Mucosa of gallbladder (tissue), 1 donor: ENCODE measurements at places on chromosomes 13 and 19. TPM values are rescaled to one million over a fixed set of nuclear protein-coding genes. Genes with fewer than 3 reads are reported as not detected.

The ANGPTL8 gene
- total RNA-seq: 0.95 TPM

The SHISA2 gene
- 0.32 TPM for total RNA-seq

The TJP3 gene
- total RNA-seq: 141 TPM

The C1QTNF9 gene
- 0.14 TPM for total RNA-seq

The LRP3 gene
- total RNA-seq: 25.7 TPM

The HSPBP1 gene
- total RNA-seq: 28.8 TPM

The NKPD1 gene
- 0.52 TPM for total RNA-seq

The NXNL1 gene
- total RNA-seq: not detected

The SERPINE3 gene
- total RNA-seq: not detected

The ZNF587 gene
- total RNA-seq: 60.0 TPM

The MYO1F gene
- 47.2 TPM for total RNA-seq

The ACP7 gene
- 7.3 TPM for total RNA-seq

The PARP4 gene
- 147 TPM for total RNA-seq

The PDX1 gene
- 18.4 TPM for total RNA-seq

The FEM1A gene
- 10.0 TPM for total RNA-seq

The PSG1 gene
- total RNA-seq: not detected

The ZNF649 gene
- 13.9 TPM for total RNA-seq

The PLPP2 gene
- 224 TPM for total RNA-seq

The FPR1 gene
- total RNA-seq: 9.3 TPM

The TBXA2R gene
- total RNA-seq: 4.9 TPM

The PRPF31 gene
- 47.1 TPM for total RNA-seq

The FAM216B gene
- not detected for total RNA-seq

The CD70 gene
- total RNA-seq: not detected

The NAA16 gene
- total RNA-seq: 22.2 TPM

The ZNF112 gene
- 6.0 TPM for total RNA-seq

The THOP1 gene
- total RNA-seq: 44.5 TPM

The FLT3 gene
- 0.60 TPM for total RNA-seq

The KLK4 gene
- total RNA-seq: not detected

The NCR1 gene
- total RNA-seq: 0.32 TPM

The RNF113B gene
- not detected for total RNA-seq

The PNMA8B gene
- 5.3 TPM for total RNA-seq

The FFAR3 gene
- total RNA-seq: 0.29 TPM

The DCT gene
- total RNA-seq: 0.55 TPM

The CEACAM3 gene
- total RNA-seq: 0.78 TPM

The S1PR4 gene
- 2.4 TPM for total RNA-seq
